ENCODE measurements at places on chromosomes 12 and 14.

DNA sequence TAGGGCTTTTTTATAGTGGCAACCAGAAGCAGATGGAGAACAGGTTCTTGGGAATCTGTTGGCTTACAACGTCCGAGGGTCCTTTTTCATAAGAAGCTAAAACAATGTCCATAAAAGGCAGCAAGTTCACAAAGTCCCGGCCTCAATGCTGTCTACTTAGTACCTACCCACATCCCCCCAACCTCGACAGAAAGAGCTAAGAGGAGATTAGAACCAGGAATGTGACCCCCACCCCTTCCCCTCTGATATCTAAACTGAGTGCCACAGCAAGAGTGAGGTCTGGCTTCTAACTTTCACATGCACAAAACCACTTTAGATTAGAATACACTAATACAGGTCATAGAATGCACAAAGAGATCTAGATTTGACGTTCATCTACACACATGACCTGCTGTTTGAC, 4.5 kb downstream of the DPF3 start:
- DNase-seq = peak; percentile 25

- DNase-seq = no peak
These were observed 100.2 kb downstream of the PDZRN4 start for GRCh38 chr12:41288142-41288811.

DNA sequence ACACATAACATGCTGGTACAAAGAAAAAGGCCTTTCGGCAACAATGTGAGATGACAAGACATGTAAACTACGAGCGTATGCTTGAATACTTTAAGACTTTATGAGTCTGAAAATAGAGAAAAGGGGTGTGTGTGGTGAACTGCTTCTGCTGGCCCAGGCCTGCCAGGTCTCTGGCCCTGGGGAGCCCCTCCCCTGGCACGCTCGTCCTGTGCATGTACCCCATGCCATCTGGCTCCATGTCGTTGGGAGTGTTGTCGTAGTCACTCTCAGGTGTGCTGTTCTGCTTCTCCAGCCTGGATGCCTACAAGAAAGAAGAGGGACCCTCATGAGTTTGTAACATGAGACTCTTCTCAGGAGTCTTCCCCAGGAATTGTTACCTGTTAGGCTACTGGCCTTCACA, 38.9 kb downstream of the TCHP start:
- no peak for DNase-seq

DNA sequence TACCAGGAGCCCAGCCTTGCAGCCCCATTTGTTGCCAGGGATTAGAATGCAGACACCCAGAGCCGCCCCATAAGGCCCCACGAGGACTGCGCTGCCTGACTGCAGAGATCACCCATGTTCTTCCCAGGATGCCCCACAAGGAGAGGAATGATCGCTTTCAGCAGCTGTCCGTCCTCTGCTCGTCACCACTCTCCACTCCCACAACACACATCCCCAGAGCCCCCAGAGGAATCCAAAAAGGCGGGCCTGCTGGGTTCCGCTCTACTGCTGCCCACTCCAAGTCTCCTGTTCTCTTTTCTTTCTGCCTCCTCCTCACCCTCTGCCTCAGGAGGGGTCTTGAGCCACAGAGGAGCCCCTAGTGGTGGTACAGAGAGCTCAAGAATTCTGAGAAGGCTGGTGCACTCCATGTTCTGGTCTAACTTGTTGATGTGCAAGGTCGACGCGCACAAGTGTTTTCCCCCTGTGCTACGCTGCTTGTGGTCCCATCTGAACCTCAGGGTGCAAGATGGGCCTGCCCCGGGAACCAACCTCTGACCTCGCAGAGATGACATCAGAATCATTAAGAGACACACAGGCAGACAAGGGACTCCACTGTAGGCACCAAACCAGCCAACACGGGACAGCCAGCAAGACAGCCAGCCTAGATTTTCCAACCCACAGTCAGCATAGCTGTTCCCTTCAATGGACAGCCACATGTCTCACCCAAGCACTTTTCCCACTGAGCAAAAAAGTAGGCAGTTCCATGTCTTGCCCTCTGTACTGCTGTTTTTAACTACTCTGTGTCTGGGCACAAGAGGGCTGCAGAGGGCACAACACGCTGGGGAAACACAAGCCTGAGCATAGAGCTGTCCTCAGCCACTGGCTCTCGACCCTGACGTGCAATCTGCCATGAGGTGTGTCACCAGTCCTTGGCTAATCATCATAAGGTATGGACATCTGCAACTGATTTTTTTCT, 29.9 kb downstream of the PXN start:
- DNase-seq = no peak

- peak; percentile 86 for DNase-seq
These were observed at the start of gene PLEKHA5 for GRCh38 chr12:19129486-19130223. PLEKHA5 (plus strand) TSS chr12:19129733; CDS start chr12:19129800, 67 bp downstream.

GRCh38 chr14:103510724-103511693, 11.6 kb downstream of the CKB start:
- no peak for DNase-seq

GRCh38 chr14:100032738-100033137, 32.5 kb upstream of the EVL start:
- DNase-seq = no peak

DNA sequence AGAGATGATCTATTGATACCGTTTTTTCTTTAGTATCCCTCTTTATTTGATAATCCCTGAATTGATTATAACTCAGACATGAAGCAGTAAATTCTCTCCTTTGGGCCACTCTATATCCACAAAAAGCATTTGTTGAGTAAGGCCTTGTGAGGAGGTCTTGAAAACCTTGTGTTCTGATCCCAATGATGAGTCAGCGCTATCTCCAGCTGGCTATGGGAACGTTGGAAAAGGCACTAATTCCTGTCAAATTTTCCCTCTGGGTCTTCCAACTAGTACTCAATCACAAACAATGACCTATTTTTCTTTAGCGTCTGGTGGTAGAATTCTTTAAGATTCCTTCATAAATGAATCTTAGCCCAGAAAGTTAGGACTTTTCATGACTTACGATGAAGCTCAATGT, 168.4 kb upstream of the LRIG3 start:
- DNase-seq = no peak

DNA sequence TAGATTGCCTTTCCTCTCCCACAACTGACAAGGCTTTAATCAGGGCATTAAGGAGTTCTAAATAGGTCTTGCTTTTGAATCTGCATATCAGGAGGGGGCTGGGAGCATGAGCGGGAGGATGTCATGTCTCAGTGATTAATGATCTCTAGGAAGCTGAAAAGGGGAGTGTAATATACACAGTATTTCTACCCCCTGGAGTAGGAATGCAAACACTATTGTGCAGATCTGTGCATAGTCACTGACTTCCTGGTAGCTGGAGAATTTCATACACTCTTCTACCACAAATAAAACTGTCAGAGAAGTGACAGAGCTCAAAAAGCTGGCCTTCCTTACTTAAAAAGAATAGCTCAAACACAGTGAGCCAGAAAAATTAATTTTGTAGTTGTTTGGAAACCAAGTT, 65.8 kb downstream of the RIC8B start:
- DNase-seq = no peak

GRCh38 chr14:105999361-106000028, 473.1 kb downstream of the TMEM121 start:
- DNase-seq = no peak

DNA sequence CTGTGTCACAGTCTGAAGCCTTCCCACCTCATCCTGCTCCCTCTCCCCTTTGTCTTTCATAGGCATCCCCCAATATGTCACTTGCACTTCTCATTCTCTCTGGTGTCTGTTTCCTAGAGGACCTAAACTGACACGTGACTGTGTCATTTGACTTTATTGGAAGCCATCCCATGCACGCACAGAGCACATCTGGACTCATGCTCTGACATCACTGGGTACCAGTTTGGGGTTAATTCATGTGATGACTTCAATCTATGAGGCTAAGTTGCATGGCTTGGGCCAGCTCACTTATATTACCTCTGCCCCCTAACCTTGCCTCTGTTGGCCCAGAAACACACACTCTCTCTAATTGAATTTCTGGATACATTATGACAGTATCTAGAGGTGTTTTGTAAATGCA, 21.5 kb downstream of the PYGL start:
- DNase-seq = no peak

- no peak for DNase-seq
These were observed 117.3 kb downstream of the NEDD1 start for GRCh38 chr12:97024393-97024792.

- DNase-seq = no peak
These were observed 12.3 kb downstream of the MARS1 start for GRCh38 chr12:57500213-57500612.

- DNase-seq = no peak
These were observed 149.5 kb upstream of the SLC38A2 start for GRCh38 chr12:46522071-46522470.

GRCh38 chr12:19615384-19615725, 176.1 kb downstream of the AEBP2 start:
- no peak for DNase-seq

DNA sequence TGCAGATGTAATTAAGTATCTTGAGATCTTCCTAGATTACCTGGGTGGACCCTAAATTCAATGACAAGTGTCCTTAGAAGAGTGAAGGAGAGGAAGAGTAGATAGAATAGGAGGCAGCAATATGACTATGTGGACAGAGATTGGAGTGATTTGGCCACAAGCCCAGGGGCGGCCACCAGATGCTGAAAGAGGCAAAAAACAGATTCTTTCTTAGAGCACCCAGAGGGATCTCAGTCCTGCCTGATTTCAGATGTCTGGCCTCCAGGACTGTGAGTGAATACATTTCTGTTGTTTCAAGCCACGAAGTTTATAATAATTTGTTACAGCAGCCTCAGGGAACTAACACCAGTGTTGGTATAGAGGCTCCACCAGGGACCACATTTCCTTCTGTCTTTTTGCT, 67.3 kb downstream of the DACT1 start:
- no peak for DNase-seq

DNA sequence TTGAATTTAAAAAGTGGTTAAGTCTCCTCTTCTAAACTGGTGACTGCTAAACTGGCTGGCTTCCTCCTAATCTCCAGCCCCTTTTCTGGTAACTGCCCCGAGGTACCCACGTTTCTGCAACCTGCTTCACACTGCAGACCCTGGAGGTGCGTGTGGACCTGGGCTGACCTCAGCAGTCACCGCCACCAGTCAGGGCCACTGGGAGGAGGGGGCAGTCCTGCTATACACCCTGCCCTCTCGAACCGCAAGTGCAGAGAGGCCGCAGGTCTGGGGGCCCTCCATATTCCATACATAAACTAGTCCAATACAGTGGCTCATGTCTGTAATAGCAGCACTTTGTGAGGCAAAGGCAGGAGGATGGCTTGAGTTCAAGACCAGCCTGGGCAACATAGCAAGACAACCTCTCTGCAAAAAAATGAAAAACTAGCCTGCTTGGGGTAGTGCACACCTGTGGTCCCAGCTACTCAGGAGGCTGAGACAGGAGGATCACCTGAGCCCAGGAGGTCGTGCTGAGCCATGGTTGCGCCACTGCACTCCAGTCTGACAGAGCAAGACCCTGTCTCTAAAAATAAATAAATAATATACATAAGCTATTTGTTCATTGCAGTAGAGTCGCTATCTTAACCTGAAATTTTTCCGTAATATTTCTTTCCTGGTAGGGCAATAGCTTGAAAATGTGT, 25.6 kb downstream of the VPS37B start:
- no peak for DNase-seq

GRCh38 chr14:48584031-48584430, 908.6 kb upstream of the MDGA2 start:
- no peak for DNase-seq

- no peak for DNase-seq
These were observed 20.1 kb downstream of the NOVA1 start for GRCh38 chr14:26577711-26578110.

GRCh38 chr12:49338830-49339463, 2.0 kb upstream of the C1QL4 start:
- DNase-seq = no peak

DNA sequence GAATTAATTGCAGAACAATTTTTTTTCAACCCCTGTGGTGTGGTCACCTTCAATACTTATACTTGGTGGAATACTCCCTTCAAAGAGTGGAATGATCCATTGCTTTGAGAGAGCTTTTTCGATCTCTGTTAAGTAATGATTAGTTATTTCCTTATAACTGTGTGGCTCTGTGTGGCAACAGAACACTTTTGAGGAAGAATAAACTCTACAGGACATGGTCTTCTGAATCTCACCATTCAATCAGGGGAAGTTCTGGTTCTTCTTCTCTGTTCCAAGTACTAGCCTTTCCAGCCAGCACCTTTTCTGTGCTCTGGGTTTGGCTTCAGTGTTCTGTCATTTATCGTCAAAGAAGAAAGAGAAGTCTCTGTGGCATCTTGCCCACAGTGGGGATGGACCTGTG, 369.2 kb downstream of the ZFP36L1 start:
- no peak for DNase-seq

DNA sequence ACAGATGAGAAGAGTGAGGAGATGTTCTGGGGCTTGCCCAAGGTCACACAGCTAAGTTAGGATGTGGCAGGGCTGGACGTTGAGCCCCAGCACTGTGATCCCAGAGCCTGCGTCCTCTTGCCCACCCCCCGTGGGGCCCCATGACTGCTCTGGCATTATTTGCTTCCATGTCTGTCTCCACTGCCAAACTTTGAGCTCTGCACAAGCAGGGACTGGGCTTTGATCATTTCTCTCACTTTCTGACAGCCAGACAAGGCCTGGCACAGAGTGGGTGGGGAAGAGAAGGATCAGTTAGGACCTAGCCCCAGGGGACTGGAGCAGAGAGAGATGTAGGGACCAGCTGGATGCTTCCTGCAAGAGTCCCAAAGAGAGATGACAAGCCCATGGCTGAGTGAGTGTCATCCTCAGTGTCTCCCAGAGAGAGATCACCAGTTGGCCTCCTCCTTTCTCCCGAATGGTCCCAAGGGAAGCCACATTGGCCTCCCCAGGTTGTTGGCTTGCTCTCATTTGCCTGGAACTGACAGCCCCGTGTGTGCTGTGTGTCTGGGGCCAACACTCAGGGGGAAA, 126.7 kb upstream of the PWP1 start:
- no peak for DNase-seq

- DNase-seq = no peak
These were observed 27.2 kb downstream of the KRT80 start for GRCh38 chr12:52164624-52165023.

- no peak for DNase-seq
These were observed 177.9 kb upstream of the PRMT8 start for GRCh38 chr12:3313066-3313465.

GRCh38 chr12:127162902-127163301, 1104.1 kb upstream of the TMEM132C start:
- no peak for DNase-seq

GRCh38 chr14:58641509-58641908, 3.7 kb downstream of the DACT1 start:
- no peak for DNase-seq

- peak; percentile 93 for DNase-seq
These were observed at the start of gene ATN1 for GRCh38 chr12:6927379-6928021. ATN1 (plus strand) TSS chr12:6927959; CDS start chr12:6934002, 6,043 bp downstream.

- no peak for DNase-seq
These were observed 61.0 kb upstream of the PPFIA2 start for GRCh38 chr12:81819991-81820633.

DNA sequence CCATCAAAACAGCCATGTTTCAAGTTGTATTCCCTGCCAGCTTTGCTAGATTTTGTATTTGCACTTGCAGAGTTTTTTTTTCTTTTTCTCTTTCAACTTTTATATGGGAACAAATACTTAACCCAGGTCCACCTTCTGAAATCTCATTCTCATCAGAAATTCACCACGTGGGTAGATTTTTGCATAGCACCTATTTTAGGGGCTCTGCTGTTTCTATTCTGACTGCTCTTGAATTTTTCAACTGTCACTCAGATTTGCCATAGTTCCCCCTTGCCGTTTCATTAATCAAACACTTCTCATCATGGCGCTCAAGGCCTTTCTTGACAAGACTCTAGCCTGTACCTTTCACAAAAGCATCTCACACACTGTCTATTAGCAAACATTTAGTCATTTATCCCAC, 767.2 kb downstream of the VRK1 start:
- DNase-seq = no peak
